Effector memory CD4-positive, alpha-beta T cell (primary cell): ENCODE measurements at places on chromosomes 3 and 15.

GRCh38 chr3:10360478-10360877 is 39.6 kb upstream of the SEC13 start:
- H3K27me3 ChIP-seq, result no peaks in the 10 kb centered on the region
- H3K27ac ChIP-seq, result no peak overlapping the region
- no peak overlapping the region for H3K4me3 ChIP-seq
- no peak for DNase-seq
- no peaks in the 10 kb centered on the region for H3K4me1 ChIP-seq

DNA sequence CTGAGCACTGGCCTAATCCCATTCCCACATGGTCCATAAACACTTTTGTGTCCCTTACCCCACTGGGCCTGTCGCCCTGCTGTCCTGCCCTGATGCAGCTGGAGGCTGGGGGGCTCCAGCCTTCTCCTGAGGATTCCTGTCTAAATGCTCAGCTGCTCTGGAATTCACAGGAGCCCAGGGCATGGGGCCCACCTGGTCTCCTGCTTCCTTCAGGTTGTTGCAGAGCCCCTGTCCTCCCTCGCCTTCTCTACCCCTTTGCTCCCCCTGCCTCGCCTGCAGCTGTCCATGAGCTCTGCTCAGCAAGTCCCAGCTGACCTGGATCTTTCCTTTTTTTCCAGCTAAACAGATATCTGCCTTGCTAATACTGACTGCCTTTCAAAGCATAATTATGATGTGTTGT is 286.9 kb downstream of the XXYLT1 start:
- no peak overlapping the region for H3K27ac ChIP-seq
- H3K4me1 ChIP-seq, result no peaks in the 10 kb centered on the region
- H3K27me3 ChIP-seq, result no peaks in the 10 kb centered on the region
- no peak for DNase-seq

- H3K36me3 ChIP-seq, result no peaks in the 10 kb centered on the region
- H3K4me3 ChIP-seq, result peak overlapping the region; percentile 70
- no peak for DNase-seq
- H3K4me1 ChIP-seq, result peaks cover 17% of the 10 kb centered on the region
- no peaks in the 10 kb centered on the region for H3K27me3 ChIP-seq
Measured at GRCh38 chr3:23807424-23808015, 1.8 kb downstream of the UBE2E1 start.

GRCh38 chr3:73556520-73557372 is 68.0 kb downstream of the PDZRN3 start:
- H3K4me3 ChIP-seq, result no peak overlapping the region
- no peak for DNase-seq
- no peaks in the 10 kb centered on the region for H3K4me1 ChIP-seq
- no peak overlapping the region for H3K27ac ChIP-seq
- no peaks in the 10 kb centered on the region for H3K36me3 ChIP-seq
- no peaks in the 10 kb centered on the region for H3K27me3 ChIP-seq

GRCh38 chr3:153026026-153026425 is 136.0 kb upstream of the RAP2B start:
- H3K27ac ChIP-seq, result no peak overlapping the region
- no peaks in the 10 kb centered on the region for H3K4me1 ChIP-seq
- H3K4me3 ChIP-seq, result no peak overlapping the region
- no peak for DNase-seq

DNA sequence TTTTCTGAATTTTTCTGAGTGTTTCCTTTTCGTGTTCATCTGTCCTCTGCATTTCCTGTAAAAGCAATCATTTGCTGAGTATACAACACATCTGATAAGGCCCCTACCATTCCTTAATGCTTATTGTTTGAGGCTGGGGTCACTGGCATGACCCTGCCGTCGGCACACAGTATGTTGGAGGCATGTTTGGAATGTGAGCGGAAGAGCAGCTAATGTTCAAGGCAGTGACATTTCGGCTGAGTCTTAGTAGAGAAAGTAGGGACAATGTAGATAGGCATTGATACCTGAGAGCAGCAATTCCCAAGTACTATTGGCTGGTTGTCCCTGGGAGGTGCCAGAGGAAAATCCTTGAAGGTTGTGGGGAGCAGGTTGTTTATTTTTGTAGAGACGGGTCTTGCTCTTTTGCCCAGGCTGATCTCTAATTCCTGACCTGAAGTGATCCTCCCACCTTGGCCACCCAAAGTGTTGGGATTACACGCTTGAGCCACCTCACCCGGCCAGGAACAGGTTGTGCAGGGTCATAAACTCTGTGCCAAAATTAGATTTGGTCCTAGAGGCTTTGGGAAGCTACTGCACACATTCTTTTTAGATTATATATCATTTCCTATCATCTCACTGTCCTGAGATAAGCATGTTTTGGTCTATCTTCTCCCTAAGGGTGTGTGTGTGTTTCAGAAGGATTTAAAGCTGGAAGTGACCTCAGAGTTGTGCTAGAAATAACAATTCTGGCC is 13.5 kb downstream of the PTPN23 start:
- no peak overlapping the region for H3K4me3 ChIP-seq
- peaks cover 17% of the 10 kb centered on the region for H3K36me3 ChIP-seq
- H3K27me3 ChIP-seq, result no peaks in the 10 kb centered on the region
- DNase-seq, result no peak

- no peaks in the 10 kb centered on the region for H3K4me1 ChIP-seq
- no peaks in the 10 kb centered on the region for H3K36me3 ChIP-seq
- no peak for DNase-seq
- no peak overlapping the region for H3K27ac ChIP-seq
Measured at GRCh38 chr3:99384596-99384995, 253.8 kb upstream of the COL8A1 start.
